ENCODE measurements at places on chromosomes 7 and 10. TPM values are rescaled to one million over a fixed set of nuclear protein-coding genes. Genes with fewer than 3 reads are reported as not detected.

- no peak overlapping the region for H3K4me3 ChIP-seq
- DNase-seq, result peak; percentile 23
- H3K27me3 ChIP-seq, result no peaks in the 10 kb centered on the region
- no peaks in the 10 kb centered on the region for H3K36me3 ChIP-seq
- peaks cover 5% of the 10 kb centered on the region for H3K4me1 ChIP-seq
Measured at GRCh38 chr10:96614515-96614914, 27.7 kb upstream of the TM9SF3 start.

DNA sequence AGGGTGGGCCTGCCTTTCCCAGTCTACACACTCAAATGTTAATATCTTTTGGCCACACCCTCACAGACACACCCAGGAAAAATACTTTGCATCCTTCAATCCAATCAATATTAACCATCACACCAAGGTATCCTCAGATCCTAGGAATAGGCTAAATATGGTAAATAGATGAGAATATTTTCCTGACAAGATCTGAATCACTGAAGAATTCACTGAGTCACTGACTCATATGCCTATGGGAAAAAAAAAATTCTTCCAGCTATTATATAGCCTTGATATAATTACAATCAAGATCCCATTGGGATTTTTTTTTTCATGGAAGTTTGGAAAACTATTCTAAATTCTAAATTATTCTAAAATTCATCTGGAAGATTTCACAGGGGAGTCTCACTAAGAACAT is 65.8 kb downstream of the INHBA start:
- H3K27me3 ChIP-seq, result no peaks in the 10 kb centered on the region
- H3K4me1 ChIP-seq, result no peaks in the 10 kb centered on the region
- H3K27ac ChIP-seq, result no peak overlapping the region
- H3K36me3 ChIP-seq, result no peaks in the 10 kb centered on the region
- no peak overlapping the region for H3K4me3 ChIP-seq

- peak overlapping the region; percentile 67 for H3K4me3 ChIP-seq
- DNase-seq, result no peak
- H3K36me3 ChIP-seq, result no peaks in the 10 kb centered on the region
- peaks cover 13% of the 10 kb centered on the region for H3K4me1 ChIP-seq
Measured at GRCh38 chr7:17300012-17300411, 1.6 kb downstream of the AHR start.

DNA sequence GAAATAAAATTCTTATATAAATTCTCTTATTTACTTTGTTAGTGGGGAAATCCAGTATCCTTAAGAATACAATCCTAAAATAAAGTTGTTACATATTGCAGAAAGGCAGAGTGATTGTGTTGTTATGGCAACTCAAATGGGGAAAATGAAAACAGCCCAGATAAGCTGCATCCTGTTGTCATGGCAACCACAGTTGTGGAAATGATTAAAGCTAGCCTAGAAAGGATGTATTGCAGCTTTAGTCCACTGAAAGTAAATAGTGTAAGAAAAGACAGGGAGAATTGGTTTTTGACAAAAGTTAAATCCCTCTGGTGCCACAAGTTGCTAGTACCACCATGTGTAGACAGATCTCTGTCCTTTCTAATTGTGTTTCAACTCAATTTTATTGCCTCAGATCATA is 43.2 kb downstream of the BTRC start:
- H3K27ac ChIP-seq, result no peak overlapping the region
- H3K36me3 ChIP-seq, result no peaks in the 10 kb centered on the region
- DNase-seq, result peak; percentile 6
- no peak overlapping the region for H3K4me3 ChIP-seq

DNA sequence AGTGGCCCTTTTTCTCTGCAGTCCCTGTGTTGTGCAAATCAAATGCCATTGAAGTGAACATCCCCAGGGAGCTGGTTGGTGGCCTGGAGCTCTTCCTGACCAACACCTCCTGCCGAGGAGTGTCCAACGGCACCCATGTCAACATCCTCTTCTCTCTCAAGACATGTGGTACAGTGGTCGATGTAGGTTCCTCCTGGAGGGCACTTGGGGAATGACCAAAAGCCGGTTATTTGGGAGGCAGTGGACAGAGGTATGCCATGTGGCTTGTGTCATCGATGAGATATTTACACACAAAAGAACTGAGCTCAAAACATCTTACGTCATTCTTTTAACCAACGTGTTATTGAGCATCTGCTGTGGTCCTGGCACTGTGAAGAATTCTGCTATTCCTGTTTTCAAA is 19.7 kb downstream of the OIT3 start:
- H3K27ac ChIP-seq, result no peak overlapping the region
- no peaks in the 10 kb centered on the region for H3K27me3 ChIP-seq
- no peaks in the 10 kb centered on the region for H3K4me1 ChIP-seq
- no peak overlapping the region for H3K4me3 ChIP-seq
- H3K36me3 ChIP-seq, result no peaks in the 10 kb centered on the region

The SSMEM1 gene
- total RNA-seq, result not detected

The SLC29A4 gene
- total RNA-seq, result 24.5 TPM

The LIPM gene
- total RNA-seq, result not detected

The OR13A1 gene
- not detected for total RNA-seq
